NCI-H82 (cell line): ENCODE measurements at places on chromosomes 3 and 15.

DNA sequence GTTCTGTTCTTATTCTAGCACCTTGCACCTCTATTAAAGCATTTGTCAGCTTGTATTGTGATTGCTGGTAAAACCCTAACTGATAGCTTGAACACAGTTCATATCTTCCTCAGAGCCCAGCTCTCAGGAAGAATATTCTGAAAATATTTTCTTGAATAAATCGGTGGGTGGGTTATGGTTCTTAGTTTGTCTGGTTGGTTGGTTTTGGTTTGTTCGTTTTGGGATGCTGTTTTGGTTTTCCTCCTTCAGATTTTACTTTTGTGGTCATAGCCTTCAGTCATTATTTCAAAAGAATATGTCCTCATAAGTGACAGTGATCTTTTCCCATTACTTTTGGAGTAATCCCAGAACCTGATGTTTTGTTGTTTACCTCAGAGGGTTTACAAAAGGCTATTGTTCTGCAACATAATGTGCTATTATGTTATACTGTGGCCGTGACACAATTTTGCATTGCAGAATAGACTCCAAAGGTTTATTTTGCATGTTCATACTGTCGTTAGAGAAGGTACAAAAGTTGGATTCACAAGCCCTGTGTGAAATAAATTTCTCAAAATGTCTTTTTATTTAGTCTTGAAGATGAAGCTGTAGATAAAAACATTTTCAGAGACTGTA, 2.7 kb upstream of the TMEM87A start:
- no peak for DNase-seq

DNA sequence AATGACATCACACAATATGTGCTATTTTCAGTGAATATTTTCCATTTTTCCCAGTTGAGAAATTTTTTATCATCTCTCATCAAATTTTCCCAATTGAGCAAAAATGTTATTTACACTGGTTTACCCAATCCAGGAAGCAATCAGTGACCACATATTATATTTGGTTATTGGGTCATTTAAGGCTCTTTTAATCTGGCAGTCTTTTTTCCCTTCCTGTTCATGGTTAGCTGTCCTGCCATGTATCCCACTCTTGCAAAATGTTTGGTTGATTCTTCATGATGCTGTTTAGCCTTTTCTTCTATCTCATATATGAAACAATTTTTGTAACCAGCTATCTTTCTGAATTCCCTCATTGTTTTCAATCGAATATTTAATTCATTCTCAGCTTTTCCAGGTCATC, 626.0 kb downstream of the RBMS3 start:
- no peak for DNase-seq

DNA sequence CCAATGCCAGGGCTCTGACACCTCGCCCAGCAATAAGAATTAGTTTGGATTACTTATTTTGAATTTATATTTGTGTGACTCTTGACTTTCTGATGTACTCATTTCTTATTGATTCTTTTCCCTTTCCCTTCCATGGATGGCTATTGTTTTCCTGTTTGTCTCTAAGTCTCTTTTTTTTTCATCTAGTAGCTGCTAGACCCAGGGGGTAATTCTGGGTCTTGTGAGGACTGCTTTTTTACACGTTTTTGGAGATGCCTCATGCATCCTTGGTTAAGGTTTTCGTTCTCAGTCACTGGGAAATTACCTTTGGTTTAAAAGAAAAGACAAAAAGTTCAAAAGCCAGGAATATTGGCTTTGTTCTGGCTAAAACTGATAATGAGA, 70.2 kb upstream of the STRIT1 start:
- no peak for DNase-seq

- DNase-seq: no peak
Measured at GRCh38 chr3:139104062-139104461, 59.4 kb upstream of the PRR23C start.

DNA sequence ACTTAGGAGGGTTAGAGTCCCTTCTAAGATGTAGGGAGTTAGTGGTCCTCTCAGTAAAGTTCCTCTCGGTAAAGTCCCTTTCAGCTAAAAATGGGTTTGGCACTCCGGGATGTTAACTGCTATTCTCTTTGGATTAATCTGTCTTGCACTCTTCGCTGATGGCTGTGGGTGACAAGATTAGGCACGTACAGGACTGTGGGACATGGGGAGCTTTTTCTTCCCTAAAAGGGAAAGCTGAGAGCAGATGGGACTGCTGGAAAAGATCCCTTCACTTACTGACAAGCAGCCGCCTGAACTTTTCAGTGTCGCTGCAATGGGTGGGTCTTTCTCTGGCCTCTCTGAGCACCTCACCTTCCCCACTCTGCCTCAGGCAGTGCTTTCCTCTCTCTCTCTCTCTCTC, 16.4 kb upstream of the HHATL start:
- peak; percentile 36 for DNase-seq

DNA sequence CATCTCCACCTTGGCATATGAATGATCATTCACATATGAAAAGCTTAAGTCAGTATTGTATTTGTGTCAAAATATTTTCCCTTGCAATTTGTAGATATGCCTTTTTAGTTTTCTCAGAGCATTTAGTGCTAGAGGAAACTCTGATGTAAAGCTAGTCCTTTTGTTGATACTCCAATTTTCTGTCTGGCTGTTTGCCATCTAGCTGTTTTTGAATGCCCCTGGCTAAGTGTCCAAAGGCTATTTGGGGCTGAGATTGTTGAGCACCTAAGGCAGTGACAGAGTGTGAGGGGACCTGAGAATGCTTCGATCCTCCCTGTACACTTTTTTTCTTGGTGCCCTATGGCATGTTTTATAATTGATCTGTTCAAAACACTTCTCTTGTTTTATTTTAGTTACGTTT, 3.1 kb downstream of the SLC51B start:
- no peak for DNase-seq

DNA sequence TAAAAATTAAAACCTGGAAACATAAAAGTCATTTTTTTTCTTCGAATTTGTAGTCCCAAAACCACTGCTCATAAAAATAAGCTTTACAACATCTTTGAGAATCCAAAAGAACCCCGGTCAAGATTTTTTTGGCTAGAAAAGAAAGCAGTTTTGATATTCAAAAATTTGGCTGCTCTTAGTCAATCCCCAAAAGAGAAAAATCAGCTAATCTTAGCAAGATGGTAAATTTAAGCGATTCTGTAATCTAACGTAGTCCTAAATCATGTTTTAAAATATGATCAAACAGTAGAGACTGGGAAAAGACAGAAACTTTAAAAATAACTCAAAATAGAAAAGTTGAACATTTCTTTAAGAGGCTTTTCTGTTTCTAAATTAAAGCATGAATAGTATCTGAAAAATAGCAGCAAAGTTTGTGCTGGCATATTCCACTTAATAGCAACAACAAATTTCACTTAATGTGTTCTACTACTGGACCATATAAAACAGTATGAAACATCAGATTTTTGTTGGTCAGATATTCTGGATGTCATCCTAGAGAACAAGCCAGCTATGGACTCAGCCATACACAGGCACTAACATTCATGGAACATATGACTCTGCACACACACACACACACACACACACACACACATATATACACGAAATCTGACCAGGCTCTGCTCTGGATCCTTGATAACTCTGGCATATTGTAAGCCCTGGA, 19.1 kb upstream of the NR2F2 start:
- DNase-seq: no peak

DNA sequence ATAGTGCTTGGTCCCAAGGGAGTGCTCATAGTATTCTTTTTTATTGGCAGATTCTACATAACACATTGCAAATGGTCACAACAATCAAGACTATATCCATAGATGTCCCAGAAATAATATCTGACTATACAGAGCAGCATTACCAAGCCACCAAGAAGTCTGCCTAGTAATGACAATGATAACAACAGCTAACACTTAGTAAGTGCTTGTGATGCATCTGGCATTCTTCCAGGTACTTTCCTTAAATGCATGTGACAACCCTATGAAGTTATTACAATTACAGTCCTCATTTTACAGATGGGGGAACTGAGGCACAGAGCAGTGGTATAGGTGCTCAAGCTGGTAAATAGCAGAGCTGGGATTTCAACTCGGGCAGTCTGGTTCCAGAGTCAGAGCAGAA, 49.6 kb upstream of the ICE2 start:
- no peak for DNase-seq

DNA sequence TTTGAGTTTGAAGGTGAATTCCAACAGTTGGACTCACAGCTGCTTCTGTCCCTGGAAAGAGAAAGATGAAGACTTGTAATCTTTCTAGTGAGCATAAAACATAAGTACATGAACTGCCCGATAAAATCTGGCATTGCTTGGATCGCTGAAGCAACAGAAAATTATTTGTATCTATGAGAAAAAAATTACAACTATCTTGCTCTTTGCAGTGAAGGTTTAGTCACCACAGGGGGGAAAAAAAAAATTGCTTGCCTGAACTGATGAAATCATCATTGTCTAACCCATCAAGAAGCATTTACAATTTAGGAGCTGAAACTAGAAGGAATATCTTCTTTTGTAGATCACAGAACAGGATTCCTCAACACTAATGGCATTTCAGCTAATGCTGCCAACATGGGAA, 20.0 kb downstream of the TMEM207 start:
- no peak for DNase-seq

- DNase-seq: no peak
Measured at GRCh38 chr15:36161771-36162212, 417.6 kb upstream of the CDIN1 start.

GRCh38 chr15:43878446-43878845, 51.6 kb downstream of the WDR76 start:
- no peak for DNase-seq

GRCh38 chr3:11006986-11007933, 14.7 kb downstream of the SLC6A1 start:
- DNase-seq: peak; percentile 11

DNA sequence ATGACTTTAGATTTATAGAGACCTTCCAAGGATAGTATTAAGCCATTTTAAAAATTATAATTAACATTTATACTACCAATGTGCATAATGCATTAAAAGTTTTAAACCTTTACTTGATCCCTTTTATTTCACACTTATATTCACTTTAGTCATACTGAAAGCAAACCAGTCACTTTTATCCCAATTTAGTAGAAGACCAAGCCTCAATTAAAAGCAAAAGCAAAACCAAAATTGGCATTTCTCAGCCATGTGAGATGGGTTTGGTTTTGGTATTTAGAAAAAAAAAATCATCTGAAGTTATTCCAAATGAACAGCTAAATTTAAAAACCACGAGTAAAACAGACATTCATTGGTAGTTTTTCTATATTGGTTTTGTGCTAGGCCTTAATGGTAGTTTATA, 249.4 kb downstream of the LPP start:
- no peak for DNase-seq

DNA sequence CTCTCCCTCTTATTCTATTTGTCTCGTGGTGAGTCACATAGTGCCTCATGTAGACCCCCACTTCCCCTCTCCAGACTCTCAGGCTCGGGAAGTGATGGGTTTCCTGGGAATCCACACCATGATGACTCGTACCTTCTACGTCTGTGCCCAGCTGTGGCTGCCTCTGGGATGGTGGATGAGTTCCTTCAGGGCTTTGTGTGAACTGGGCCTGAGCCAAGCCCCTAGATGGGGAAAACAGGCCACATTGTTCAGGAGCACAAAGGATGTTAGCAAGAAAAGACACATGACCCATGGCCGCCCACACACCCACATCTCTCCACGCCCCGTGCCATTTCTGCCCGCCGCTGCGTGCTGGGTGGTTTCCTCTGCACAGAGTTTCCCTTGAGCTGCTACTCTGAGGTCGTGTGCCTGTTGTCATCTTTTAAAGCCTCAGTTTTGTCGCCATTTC, 10.5 kb downstream of the ISG20 start:
- DNase-seq: no peak

DNA sequence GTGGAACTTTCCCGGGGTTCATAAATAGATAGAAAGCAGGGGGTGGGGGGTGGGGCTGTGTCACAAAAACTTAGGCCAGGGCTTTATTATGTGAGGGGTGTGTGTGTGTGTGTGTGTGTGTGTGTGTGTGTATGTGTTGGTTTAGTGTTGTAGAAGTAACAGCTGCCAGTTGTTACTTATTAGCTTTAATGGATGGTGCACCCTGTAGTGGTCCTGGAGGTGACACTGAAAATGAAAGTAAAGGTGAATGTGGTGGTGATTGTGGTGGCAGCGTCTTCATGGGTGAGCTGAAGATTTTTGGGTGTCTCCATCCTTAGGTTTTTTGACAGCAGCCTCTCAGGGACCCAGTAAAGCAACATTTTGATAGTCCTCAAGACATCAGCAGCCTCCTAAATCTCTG, 449.9 kb downstream of the PDCD6IP start:
- DNase-seq: no peak

DNA sequence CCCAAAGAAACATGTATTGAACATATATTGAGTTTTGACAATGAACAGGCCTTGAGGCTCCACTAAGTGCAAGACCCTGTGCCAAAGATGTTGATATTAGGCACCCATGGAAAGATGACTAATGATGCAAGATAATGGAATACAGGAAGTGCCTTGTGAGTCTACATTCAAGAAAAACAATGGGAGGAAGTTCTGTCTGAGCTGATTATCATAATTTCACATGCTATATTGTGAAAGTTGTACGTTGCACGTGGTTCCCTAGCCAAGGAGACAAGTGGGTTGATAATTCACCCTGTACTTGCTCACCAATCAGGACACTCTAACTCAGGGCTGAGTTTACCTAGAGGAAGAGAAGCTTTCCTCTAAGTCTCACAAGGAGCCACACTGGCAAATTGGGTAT, 186.9 kb upstream of the STAC start:
- DNase-seq: no peak

GRCh38 chr3:184183679-184184078, 2.3 kb upstream of the ABCF3 start:
- no peak for DNase-seq

GRCh38 chr15:85312486-85312885, 67.9 kb upstream of the AKAP13 start:
- DNase-seq: peak; percentile 88
